Activated CD4-positive, alpha-beta T cell treated with anti-CD3 and anti-CD28 coated beads, Interleukin-2, amount 10 ng/mL, durations not matched to agents 7 days and 5 days (primary cell): ENCODE measurements at places on chromosomes 4 and X. TPM values are rescaled to one million over a fixed set of nuclear protein-coding genes. Genes with fewer than 3 reads are reported as not detected.

GRCh38 chr4:22201256-22201655, 252.7 kb upstream of the KCNIP4 start:
- no peak for DNase-seq

DNA sequence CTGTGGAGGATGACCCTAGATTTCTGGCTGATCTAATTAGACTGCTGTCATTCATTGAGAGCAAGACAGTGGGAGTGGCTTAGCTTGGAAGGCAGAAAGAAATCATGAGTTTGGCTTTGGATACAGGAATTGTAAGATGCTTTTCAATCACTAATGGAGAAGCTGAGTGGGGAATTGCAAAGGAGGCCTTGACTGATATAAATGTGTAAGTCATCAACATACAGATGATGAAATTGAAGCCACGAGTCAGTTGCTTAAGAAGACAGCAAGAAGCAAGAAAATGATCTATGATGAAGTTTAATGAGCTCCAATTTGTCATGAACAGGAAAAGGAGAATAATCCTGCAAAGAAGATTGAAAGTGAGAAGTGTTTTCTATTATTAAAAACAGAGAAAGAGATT, 136.7 kb upstream of the C1QTNF7 start:
- no peak for DNase-seq

- no peak for DNase-seq
Observed at GRCh38 chr4:181030961-181031360, 1212.2 kb upstream of the TENM3 start.

DNA sequence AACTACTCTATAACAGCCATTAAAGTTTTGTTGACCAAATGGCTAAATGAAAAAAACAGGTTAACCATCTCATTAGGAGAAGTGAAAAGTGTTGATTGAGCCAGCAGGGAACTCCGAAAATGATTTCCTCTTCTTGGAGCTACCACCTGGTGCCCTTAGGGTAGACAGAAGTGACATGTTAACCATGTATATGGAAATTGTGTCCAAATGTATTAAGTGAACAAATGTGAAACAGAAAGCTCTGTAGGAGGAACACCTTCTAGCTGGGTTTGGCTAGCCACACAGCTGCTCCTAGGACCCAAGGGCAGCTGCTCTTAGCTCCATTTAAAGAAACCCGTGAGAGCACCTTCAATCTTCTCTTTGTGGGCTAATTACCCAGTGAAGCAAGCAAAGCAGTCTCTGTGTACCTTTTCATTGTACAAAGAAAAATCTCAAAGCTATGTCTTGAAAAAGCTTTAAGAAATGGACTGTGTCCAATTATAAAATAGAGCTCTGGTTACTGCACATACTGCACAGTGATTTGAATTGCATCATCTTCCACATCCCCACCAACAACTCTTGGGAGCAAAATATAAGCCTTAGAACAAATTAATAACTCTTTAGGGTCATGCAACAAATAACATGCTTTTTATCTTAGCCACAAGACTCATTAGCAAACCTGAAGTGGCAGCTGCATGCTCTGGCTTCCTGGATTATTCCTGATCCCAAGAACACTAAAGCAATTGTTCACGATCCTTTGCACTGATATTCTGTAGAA, 59.2 kb upstream of the PARM1 start:
- no peak for DNase-seq

DNA sequence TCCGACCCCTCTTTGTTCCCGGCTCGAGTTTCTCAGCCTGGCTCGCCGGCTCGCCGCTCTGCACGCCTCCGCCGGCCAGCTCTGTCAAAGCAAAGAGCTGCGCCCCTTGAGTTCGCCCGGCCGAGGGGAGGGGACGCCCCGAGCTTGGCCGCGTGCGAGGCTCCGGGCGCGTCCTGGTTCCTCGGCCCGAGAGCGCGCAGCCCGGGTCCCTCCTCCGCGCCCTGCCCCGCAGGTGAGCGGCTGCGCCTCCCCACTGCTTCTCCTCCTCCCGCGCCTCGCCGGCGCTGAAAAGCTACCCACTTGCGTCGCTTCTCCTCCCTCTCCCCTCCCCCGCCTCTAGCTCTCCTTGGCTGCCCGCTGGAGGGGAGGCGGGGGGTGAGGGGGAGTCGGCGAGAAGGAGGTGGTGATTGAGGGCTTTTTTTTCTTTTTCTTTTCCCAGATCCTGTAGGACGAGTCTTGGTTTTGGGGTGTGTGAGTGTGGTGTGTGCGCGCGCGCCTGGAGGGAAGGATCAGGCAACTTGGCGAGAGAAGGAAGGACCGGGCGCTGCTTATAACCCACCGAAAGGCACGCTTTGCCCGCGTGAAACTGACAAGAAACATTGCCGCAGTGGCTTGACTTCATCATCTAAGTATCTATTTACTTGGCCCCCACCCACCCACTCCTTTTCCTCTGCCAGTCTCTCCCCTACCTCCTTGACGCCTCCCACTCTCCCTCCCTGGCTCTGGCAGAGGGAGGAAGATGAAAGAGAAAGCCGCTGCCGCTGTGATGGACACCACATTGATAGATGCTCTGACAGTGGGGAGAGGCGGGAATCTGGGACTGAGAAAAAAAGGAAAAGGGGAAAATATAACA, at the start of gene LEF1:
TSS of gene LEF1 (minus strand) at position 262 of the 853 bp plus-strand sequence. CDS start 1,165 bp downstream, outside the sequence.
- peak; percentile 80 for DNase-seq

GRCh38 chr4:94639298-94639697, 118.5 kb upstream of the BMPR1B start:
- no peak for DNase-seq

- no peak for DNase-seq
Observed at GRCh38 chr4:41200486-41201017, 13.8 kb downstream of the APBB2 start.

The PI4K2B gene
- 37.2 TPM for total RNA-seq

The MAGEE1 gene
- total RNA-seq: 4.7 TPM

The DCAF12L2 gene
- total RNA-seq: not detected
